CD4-positive, alpha-beta T cell treated with Interleukin-6 for 4 hours (primary cell): ENCODE measurements at places on chromosomes 4 and X.

DNA sequence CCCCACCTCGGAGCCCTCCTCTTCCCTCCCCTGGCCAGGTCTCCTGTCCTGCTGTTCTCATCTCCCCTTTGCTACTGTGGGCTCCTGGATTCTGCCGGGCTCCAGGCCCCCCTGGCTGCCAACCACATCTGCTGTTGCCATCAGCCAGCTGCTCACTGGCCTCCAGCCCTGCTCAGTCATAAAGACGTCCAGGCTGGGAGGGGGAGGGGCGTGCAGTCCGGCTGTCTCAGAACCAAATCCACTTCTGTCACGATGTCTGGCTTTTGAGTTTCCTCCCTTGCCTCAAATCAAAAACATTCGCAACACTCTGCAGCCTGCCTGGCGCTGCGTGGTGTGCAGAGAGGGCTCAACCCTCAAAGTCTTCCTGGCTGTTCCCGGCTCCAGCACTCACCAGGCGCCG lies 7.1 kb downstream of the RASL11B start:
- DNase-seq = no peak

GRCh38 chrX:100417681-100418080 lies 7.6 kb upstream of the PCDH19 start:
- no peak for DNase-seq

GRCh38 chr4:182884040-182884439 lies 33.1 kb downstream of the DCTD start:
- DNase-seq = no peak

DNA sequence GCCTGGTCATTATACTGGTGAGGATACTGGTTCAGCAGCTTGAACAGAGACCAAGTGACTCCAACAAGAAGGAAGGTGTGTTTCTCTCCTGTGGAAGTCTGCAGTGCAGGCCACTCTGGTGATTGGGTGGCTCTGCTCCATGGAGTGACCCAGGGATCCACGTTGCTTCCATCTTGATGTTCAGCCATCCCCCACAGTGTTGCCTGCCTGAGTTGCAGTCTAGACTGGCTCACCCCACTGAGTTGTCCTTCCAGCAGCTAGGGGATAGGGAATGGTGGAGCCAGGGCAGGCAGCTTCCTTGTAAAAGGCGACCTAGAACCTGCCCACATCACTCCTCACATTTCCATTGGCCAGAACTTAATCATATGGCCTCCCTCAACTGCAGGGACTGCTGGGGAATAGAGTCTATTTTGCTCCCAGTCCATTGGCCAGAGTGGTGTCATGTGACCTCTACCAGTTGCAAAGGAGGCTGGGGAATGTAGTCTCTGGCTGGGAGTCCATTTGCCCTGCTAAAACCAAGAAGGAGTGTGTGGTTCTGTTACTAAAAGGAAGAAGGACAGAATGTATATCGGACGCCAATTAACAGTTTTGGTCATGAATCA lies 8.0 kb downstream of the MAN2B2 start:
- no peak for DNase-seq

DNA sequence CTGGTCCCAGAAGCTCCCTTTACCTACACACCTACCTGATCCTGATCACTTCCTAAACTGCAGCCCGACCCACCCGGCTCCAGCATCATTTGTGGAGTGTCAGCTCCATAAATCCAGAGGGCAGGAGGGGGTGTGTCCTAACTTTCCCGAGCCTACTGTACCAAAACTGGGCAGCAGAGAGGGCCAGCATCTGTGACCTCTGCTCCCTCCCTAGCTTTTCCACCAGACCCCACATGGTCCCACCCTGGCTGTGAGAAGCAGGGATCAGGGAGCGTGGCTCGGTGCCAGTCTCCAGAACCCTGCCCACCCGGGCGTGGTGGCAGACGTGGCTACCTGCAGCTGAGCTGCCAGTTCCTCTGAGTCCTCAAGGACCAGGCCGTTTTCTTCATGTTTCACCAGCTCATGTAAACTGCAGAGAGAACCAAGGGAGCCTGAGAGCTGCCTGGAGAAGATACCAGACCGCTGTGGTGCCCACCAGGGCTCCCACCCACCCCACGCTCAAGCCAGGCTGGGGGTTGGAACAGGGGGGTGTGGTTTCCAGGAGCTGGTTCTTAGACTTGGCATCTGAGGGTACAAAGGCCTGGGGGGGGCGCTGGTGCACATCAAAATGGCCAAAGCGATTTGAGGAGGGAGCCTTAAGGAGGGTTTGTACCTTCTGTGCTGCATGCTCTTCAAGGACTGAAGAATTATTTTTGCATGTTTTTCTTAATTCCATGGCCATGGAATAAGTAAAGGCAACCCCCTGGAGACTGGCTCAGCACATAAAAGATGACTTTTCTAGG lies 76.7 kb upstream of the DRD5 start:
- DNase-seq = no peak

GRCh38 chr4:73751166-73751565 lies 10.8 kb downstream of the CXCL8 start:
- no peak for DNase-seq

- DNase-seq = no peak
Measured at GRCh38 chrX:675279-675954, 44.8 kb downstream of the SHOX start.
